A549 treated with Mapracorat at 1 μM for 4 hours (cell line): ENCODE measurements at places on chromosomes 12 and 14. TPM values are rescaled to one million over a fixed set of nuclear protein-coding genes. Genes with fewer than 3 reads are reported as not detected.

POTEG gene
- not detected in 5 replicates for total RNA-seq

MYBPC1 gene
- not detected in 5 replicates for total RNA-seq

POTEM gene
- not detected in 5 replicates for total RNA-seq

GYS2 gene
- total RNA-seq, result 0.10 TPM in 1 of 5 replicates, not detected in the others

AQP6 gene
- total RNA-seq, result 0.11 TPM in 1 of 5 replicates, not detected in the others

CEP170B gene
- 16.6 to 29.4 TPM (median 25.2 TPM) in 5 replicates for total RNA-seq

GPR137C gene
- 0.06 to 0.19 TPM (median 0.17 TPM) in 5 replicates for total RNA-seq

TBC1D30 gene
- total RNA-seq, result 1.0 to 1.9 TPM (median 1.4 TPM) in 5 replicates

MGAT2 gene
- 45.7 to 53.2 TPM (median 48.3 TPM) in 5 replicates for total RNA-seq

ARHGEF25 gene
- total RNA-seq, result 4.4 to 5.9 TPM (median 5.3 TPM) in 5 replicates

FERMT2 gene
- 36.3 to 47.6 TPM (median 43.0 TPM) in 5 replicates for total RNA-seq

ITGA7 gene
- total RNA-seq, result 0.77 to 1.8 TPM (median 1.0 TPM) in 5 replicates
